Stimulated activated CD4-positive, alpha-beta T cell treated with anti-CD3 and anti-CD28 coated beads, TNF-alpha, amount 100 ng/mL, for 48 hours (primary cell): ENCODE measurements at places on chromosomes 3 and 15.

DNA sequence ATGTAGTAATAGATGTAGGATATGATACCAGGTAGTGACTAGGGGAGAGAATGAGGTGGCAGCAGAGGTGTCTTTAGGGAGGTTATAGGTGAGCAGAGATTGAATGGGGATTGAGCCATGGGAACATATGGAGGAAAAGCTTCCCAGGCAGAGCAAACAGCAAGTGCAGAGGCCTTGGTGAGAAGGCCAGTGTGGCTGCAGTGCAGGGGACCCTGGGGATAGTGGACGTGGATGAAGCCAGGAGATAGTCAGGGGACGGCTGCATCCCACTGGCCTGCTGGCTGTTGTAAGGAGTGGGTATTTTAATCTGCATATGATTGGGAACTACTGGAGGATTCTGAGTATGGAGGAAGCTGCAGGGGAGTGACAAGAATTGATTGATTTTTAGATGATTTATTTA lies 62.7 kb upstream of the TRAK1 start:
- DNase-seq: no peak

- no peak for DNase-seq
Observed at GRCh38 chr15:29666241-29666640, 156.0 kb downstream of the TJP1 start.

GRCh38 chr3:100606894-100607512 lies 2.4 kb upstream of the ADGRG7 start:
- DNase-seq: no peak

DNA sequence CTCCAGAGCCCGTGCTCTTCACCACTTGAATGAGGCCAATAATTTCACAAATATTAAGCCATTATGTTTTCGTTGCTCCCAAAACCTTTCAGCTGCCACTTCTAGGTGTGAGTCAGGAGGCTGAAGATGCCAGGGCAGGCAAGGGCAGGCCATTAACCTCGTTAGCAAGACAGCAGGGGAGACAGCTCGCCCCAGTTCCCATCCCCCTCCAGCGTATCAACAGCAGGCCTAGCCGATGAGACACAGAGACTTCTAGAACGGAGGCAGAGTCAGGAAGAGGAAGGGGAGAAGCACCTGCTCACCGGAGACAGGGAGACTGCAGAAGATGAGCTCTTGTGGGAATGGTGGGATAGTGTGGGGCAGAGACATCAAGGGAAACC lies 28.0 kb upstream of the PLA2G4E start:
- DNase-seq: no peak

GRCh38 chr3:46899151-46900006 lies 21.9 kb downstream of the PTH1R start:
- DNase-seq: no peak

GRCh38 chr3:55701997-55702396 lies 214.9 kb upstream of the WNT5A start:
- no peak for DNase-seq

DNA sequence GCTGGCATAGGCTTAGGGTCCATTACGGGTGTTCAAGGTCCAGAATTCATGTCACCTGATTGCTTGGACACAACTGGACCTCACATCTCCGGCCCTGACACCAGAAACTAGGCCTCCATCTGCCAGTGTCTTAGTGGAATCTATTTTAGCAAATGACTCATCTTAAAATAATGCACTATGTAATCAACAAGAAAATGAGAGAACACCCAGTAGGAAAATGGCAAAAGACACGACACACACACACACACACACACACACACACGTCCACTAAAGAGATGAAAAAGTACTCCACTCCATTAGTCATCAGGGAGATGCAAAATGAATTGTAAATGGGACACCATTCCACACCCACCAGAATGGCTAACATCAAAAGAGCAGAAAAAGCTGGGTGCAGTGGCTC lies 11.2 kb downstream of the APBA2 start:
- no peak for DNase-seq

- DNase-seq: no peak
Observed at GRCh38 chr15:69602921-69603320, 150.3 kb downstream of the RPLP1 start.

DNA sequence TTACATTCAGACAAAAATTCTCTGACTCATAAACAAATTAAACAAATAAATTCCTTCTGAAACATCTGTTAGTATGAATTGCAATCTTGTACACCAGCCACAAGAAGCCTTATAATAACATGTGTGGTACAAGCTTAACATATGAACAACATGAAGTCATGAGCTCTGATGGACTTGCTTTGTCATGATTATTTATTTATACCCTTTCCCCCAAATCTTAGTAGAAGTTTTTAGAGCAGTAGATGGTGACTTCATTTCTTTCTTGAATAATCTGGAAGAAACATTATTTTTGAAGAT lies 633.4 kb downstream of the EPHA3 start:
- DNase-seq: no peak

GRCh38 chr15:76337059-76337695 lies 604 bp downstream of the ISL2 start:
- DNase-seq: no peak

- DNase-seq: no peak
Observed at GRCh38 chr3:142886021-142886420, 2.9 kb downstream of the PCOLCE2 start.

DNA sequence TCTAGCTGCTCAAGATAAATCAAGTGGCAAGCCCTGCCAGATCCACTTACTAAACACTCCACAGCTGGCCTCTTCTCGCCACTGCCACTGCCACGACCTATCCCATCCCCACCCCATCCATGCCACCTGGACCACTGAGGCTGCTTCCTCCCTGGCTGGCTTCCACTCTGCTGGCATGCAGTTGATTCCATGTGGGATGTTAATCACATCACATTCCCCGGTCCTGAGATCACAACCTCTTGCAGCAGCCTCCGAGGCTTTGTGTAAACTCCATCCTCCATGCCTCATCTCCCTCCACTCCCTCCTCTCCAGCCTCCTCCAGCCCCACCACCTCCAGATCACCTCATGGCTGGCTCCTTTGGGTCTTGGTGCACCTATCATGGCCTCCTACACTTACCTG lies 7.7 kb downstream of the NCKIPSD start:
- no peak for DNase-seq

DNA sequence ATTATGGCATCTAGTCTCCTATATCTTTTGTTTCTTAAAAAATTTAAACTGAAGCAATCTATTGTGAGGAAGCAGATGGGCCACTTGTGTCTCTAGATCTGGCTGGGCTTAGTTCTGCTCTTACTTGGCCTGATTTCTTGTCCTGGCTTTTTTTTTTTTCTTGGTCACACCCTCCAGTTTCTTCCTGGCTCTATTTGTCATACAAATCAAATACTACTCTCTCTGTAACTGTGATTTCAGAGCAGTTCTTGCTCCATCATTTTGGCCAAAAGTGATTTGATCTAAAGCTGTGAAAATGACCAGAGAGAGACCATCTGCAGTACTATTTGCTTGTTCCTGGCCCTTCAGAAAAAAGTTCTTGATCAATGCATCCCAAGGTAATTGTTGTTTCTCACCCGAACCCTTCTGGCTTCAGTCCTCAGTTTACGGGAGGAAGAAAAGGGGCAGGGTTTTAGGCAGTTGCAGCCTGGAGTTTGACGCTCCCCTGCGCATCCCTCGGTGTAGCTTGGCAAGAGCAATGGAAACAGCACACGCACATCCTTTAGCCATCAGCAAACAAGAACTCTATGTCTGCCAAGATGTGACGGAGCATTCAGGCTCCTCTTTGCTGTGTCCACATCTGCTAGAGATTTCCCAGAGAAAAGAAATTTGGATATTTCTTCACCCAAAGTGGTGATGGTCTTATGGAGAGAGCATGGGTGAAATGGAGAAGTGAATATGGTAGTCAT lies 31.6 kb downstream of the CHST2 start:
- DNase-seq: no peak

GRCh38 chr3:65671004-65671403 lies 367.7 kb downstream of the MAGI1 start:
- DNase-seq: no peak

DNA sequence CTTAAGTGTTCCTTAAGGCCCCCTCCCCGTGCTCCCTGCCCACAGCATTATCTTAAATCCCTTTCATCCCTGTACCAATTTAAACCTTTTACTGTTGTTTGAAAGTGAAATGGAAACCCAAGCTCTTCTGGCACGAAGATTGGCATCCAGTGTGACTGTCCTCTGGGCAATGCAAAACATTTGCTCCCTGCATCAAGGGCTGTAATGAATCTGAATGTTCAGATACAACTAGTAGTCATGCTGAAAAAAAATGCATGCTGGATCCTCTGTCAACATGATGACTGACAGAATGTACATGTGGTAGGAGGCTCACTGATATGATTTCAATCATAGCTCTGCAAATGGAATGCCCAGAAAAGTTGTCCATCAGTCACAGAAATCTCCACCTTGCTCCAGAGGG lies 8.1 kb upstream of the CDIN1 start:
- DNase-seq: no peak

DNA sequence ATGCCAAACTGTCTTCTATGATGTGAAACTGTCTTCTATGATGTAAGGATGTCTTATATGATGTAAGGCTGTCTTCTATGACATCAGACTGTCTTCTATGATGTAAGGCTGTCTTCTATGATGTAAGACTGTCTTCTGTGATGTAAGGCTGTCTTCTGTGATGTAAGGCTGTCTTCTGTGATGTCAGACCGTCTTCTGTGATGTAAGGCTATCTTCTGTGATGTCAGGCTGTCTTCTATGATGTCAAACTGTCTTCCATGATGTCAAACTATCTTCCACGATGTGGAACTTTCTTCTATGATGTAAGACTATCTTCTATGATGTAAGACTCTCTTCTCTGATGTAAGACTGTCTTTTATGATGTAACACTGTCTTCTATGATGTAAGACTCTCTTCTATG lies 27.9 kb downstream of the MGLL start:
- DNase-seq: no peak

DNA sequence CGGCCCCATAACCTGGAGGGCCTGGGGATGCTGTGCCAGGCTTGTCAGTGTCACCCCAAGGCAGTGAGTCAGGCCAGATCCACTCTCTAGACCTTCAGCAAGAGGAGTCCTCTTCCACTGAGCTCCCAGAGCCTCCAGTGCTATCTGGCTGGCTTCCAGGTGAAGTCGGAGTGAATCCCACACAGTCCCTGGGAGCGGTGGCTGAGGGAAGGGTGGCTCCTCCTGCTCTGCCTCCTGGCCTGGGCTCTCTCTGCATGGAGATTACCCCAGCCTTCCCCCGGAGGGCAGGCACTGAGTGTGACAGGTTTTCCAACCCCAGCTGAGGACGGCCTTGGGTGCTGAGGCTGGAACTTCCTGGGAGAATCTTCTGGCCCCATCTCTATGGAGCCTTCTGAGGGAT lies 82.7 kb downstream of the EPHB1 start:
- DNase-seq: no peak

- no peak for DNase-seq
Observed at GRCh38 chr3:103247459-103247858, 812.6 kb downstream of the ZPLD1 start.

DNA sequence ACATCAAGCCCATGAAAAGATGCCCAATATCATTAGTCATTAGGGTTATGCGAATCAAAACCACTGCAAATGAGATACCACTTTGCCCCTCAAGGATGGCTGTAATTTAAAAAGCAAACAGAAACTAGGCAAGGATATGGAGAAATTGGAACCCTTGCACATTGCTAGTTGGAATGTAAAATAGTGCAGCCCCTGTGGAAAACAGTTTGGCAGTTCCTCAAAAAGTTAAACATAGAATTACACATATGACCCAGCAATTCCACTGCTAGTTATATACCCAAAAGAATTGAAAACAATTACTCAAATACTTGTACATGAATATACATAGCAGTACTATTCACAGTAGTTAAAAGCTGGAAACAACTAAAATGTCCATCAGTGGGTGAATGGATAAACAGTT lies 186.8 kb upstream of the CGNL1 start:
- DNase-seq: no peak

GRCh38 chr3:12574661-12575060 lies 17.8 kb downstream of the MKRN2 start:
- DNase-seq: no peak

GRCh38 chr15:80179935-80180334 lies 27.1 kb downstream of the FAH start:
- no peak for DNase-seq

GRCh38 chr3:70471464-70472342 lies 159.3 kb upstream of the MDFIC2 start:
- DNase-seq: no peak

GRCh38 chr15:45704329-45705249 lies 69.8 kb downstream of the SQOR start:
- no peak for DNase-seq

GRCh38 chr3:195197765-195198425 lies 73.1 kb downstream of the XXYLT1 start:
- DNase-seq: no peak
